ENCODE measurements at places on chromosomes 2 and 18. TPM values are rescaled to one million over a fixed set of nuclear protein-coding genes. Genes with fewer than 3 reads are reported as not detected.

The MOGAT1 gene
- not detected for total RNA-seq

The CNGA3 gene
- 0.17 TPM for total RNA-seq

The UGT1A8 gene
- total RNA-seq = not detected

The AOX1 gene
- 38.1 TPM for total RNA-seq

The CRYGA gene
- not detected for total RNA-seq

The GALR1 gene
- not detected for total RNA-seq
